ENCODE measurements at places on chromosomes 12 and 14.

- no peak for DNase-seq
These were observed 230.2 kb upstream of the NAV3 start for GRCh38 chr12:77600468-77600843.

- DNase-seq = no peak
These were observed 53.4 kb downstream of the CYP46A1 start for GRCh38 chr14:99737451-99737951.

- no peak for DNase-seq
These were observed 576.2 kb downstream of the BCL11B start for GRCh38 chr14:98695809-98696208.

DNA sequence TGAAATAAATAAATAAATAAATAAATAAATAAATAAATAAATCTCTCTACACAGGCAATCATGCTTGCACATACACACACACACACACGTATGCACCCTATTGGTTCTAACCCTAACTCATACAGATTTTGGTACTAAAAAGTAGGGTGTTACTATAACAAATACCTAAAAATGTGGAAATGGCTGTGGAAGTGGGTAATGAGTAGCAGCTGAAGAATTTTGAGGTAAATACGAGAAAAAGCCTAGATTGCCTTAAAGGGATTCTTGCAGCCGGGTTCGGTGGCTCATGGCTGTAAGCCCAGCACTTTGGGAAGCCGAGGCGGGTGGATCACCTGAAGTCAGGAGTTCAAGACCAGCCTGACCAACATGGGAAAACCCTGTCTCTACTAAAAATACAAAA, 15.7 kb upstream of the SLC2A3 start:
- DNase-seq = no peak

GRCh38 chr14:63672417-63673180, 30.9 kb upstream of the WDR89 start:
- no peak for DNase-seq

- DNase-seq = no peak
These were observed 173.6 kb upstream of the EEA1 start for GRCh38 chr12:93102744-93103143.

GRCh38 chr12:40405419-40405818, 180.6 kb downstream of the LRRK2 start:
- no peak for DNase-seq

DNA sequence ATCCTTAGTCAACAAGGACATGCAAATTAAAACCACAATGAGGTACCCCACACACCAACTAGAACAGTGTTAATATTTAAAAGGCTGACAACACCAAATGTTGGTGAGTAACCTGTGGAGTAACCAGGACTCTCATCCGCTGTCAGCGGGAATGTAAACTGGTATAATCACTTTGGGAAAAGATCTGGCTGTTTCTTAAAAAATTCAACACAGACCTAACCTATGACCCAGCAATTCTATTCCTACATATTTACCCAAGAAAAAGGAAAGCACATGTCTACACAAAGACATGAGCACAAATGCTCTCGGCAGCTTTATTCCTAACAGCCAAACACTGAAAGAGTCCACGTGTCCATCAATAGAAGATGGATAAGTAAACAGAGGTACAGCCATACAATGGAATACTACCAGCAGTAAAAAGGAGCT, 26.6 kb downstream of the NRDE2 start:
- no peak for DNase-seq

DNA sequence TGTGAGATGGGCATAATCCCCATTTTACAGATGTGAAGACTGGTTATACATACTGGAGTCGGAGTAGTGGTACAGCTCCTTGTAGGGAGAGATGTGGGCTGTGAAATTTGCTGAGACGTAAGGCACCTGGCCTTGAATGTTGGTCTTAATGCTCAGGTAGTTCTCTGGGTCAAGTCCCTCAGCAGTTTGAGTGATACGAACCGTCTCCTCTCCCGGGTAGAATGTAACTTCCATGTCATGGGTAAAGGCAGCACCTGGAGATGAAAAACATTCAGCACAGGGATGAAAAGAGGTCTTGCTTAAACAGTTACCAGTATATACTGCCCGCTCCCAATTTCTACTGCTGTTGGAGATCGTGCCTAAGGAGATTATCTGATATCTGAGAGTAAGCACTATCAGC, 28.3 kb downstream of the NID2 start:
- DNase-seq = no peak

DNA sequence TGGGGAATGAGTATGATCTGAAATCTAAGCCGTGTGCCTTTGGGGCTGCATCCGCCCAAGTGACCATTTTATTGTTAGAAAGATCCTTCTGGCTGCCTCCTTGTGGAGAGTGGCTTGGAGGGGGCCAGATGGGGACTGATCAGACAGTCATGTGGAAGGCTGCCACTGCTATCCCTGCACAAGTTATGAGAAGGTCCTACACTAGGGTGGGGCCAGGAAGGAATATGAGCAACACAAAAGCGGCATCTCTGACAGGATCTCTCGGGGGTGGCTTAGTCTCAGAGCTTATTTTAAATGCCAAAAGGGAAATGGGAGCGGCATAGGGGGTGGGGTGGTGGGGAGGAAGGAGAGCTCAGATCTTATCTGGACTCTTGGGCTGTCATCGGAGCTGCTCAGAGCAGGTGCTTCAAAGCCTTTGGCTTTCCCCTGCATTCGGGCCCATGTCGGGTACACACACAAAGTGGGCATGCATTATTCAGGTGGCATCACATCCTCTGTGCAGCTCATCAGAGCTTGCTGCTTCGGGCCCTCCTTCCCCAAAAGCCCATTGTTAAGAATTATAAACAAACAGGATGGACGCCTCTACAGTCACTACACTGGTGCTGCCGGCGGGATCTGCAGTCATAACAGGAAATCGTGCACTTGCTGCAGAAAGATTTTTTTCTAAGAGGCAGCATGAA, 805.4 kb downstream of the VRK1 start:
- DNase-seq = no peak

GRCh38 chr14:55015006-55015405, 11.9 kb downstream of the WDHD1 start:
- DNase-seq = no peak

- DNase-seq = peak; percentile 80
These were observed 43.2 kb downstream of the PLEKHG7 start for GRCh38 chr12:92745856-92746550.

GRCh38 chr12:21336656-21337055, 1.9 kb upstream of the SLCO1A2 start:
- DNase-seq = no peak

DNA sequence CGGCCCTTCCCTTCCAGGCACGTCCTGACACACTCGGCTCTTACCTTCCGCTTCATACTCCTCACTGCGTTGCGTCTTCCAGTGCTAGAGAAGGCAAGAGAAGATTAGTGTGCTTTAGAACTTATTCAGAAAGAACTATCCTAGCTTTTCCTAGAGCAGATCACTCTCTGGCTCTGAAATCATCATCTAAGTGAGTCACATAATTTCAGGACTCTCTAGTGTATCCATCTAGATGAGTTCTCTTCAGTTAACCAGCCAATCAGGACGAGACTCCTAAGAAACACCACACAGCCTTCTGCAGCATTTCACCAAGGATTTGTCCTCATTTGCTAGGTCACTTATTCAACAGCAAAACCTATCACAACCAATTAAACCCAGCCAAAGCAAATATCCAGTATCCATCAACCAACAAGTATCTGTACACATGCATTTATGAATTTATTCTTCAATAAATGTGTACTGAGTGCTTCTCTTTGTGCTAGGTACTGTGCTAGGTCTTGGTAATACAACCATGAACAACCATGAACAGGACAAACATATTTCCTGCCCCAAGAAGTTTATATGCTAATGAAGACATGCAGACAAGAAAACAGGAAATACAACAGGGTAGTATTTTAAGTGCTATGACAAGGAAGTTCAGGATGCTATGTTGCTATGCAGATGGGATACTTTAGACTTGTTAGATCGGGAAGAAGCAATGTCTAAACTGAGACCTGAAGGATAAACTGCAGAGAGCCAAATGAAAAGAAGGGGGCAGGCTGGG, 52.1 kb downstream of the NIN start:
- DNase-seq = no peak

- DNase-seq = no peak
These were observed 60.3 kb downstream of the HSPB8 start for GRCh38 chr12:119239040-119239439.

GRCh38 chr14:105229099-105229655, 19.2 kb upstream of the BTBD6 start:
- no peak for DNase-seq

GRCh38 chr14:106508216-106508615, 981.8 kb downstream of the TMEM121 start:
- DNase-seq = no peak

DNA sequence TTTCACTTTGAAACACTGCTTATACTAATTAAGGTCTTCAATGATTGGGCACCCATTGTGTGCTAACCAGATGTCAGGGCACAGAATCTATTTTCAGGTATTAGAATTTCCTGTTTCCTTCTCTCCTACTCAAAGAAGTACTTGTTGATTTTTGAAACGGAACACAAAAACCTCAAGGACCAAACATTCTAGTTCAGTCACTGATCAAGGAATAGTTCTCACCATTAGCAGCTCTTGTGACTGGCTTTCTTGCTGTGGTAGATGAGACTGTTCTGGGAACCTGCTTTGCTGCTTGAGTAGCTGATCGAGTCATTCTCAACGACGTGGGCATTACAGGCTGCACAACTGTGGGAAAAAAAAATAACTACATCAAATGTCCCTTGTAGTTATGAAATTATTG, 11.0 kb downstream of the DLGAP5 start:
- no peak for DNase-seq
